ENCODE measurements at places on chromosomes 6 and 20. TPM values are rescaled to one million over a fixed set of nuclear protein-coding genes. Genes with fewer than 3 reads are reported as not detected.

MROH8 gene
- polyA plus RNA-seq: 2.3 TPM

SCRT2 gene
- not detected for polyA plus RNA-seq

BMP2 gene
- polyA plus RNA-seq: 4.1 TPM

IRAK1BP1 gene
- polyA plus RNA-seq: 3.2 TPM

USP49 gene
- 2.7 TPM for polyA plus RNA-seq

SCGN gene
- polyA plus RNA-seq: 0.33 TPM

B3GAT2 gene
- polyA plus RNA-seq: 0.04 TPM
